Muscle of arm (tissue), 14 donors: ENCODE measurements at places on chromosomes 2 and 18. TPM values are rescaled to one million over a fixed set of nuclear protein-coding genes. Genes with fewer than 3 reads are reported as not detected.
A peak's percentile ranks its signal among the peaks of the same experiment; 100 is the strongest.

DNA sequence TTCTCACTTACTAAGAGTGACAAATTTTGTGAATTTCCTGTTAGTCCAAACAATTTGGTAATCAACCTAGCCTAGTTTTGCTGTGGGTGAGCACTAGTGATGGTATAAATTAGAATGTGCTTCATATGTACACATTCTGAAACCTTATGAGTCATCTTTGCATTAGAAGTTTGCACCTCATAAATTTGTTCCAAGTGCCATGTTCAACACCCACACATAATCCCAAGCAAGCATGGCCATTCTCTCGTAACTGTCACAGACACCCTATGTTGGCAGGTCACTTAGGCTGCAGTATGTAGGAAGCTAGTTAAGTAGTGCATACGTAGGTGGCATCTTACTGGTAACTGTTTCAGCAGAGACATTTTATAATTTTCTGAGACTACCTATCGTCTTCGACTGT is 46.9 kb downstream of the NAB1 start:
- no peak for DNase-seq

The DNAH7 gene
- 0.26 TPM for polyA plus RNA-seq

DNA sequence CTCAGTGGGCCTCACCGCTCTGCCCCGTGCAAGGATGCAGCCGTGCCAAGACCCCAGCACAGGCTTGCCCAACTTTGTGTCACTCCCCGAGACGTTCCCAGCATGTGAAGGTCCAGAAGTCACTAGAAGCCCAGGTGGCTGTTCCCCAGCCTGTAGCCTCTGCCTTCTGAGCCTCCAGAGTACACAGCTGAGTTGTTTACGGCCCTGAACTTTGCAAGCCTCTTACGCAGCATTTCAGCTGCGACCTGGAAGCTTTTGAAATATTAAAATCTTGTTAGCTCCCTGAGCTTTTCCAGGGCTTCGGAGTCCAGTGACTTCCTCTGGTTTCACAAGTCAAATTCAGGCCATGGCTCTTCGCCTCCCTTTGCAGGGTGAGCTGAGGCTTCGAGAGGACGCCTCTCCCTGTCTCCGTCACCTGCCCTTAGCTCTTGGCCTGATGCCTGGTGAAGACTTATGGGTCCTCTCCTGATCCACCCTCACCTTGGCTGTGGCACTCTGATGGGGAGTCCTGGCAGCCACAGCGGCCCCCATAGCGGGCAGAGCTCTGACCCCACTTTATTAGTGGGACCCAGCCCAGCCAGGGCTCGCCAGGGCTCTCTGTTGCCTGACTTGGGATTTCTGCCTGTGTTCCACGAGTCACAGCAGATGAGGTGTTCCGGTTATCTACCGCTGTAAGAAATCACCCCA is 76.5 kb upstream of the HPCAL1 start:
- DNase-seq = peak; percentile 28

The TUBA3D gene
- 0.25 TPM for polyA plus RNA-seq

The MRPL30 gene
- 39.3 TPM for polyA plus RNA-seq

GRCh38 chr2:163974766-163975165 is 239.0 kb upstream of the FIGN start:
- DNase-seq = no peak

The TRABD2A gene
- polyA plus RNA-seq = 0.47 TPM

- no peak for DNase-seq
Measured at GRCh38 chr18:66695281-66695680, 91.4 kb upstream of the CDH19 start.

The C2orf72 gene
- 0.65 TPM for polyA plus RNA-seq

- DNase-seq = no peak
Measured at GRCh38 chr2:134461511-134461910, 207.6 kb downstream of the MGAT5 start.

DNA sequence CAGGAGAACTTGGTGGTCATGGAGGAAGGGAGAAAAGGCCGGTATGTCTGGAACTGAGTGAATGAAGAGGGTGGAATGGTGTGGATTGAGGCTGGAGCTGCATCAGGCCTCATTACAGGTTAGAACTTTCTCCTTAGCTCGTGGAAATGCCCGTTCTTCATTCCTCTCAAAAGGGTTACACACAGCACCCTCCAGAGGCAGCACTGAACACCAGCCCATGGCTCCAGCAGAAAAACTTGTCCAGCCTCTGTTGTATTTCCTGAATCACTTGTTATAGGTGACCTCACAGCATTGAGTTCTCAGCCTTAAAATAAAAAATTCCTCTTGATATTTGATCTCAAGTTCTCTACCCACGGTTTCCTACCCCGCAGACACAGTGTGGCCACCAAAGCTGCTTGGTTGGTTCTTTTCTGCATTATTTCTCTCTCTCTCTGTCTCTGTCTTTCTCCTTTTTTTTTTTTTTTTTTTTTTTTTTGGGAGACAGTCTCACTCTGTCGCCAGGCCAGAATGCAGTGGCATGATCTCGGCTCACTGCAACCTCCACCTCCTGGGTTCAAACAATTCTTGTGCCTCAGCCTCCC is 89.6 kb downstream of the ITGB1BP1 start:
- peak; percentile 51 for DNase-seq

GRCh38 chr18:71134122-71134521 is 845.3 kb downstream of the SOCS6 start:
- no peak for DNase-seq

The OTOF gene
- polyA plus RNA-seq = 12.8 TPM

DNA sequence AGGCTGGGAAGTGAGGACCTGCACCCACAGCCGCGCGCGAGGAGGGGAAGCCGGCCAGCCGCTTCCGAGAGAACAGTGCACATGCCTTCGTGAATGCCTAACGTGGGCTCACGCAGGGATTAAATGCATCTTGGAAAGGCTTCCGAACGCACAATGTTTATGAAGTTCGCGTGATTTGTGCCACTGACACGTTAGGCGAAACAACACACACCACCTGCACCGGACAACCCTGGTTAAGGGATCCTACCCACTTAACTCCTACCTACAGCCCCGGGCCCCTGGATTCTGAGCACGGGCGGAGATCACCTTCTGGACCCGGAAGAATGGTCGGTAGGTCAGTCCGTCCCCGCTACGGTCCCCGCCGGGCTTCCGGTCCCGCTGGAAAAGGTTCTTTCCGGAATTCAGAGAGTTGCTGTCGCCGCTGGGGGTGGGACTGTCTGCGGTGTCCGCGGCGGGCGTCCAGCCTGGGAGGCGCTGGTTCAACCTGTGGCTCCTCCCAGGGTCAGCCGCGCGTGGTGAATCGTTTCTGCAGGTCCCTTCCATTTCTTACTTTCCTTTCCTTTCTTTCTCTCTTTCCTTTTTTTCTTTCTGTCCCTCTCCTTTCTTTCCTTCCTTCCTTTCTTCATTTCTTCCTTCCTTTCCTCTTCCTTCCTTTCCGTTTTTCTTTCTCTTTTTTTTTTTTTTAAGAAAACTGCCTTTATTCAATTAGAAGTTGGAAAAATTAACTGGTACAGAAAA is at the start of gene MTIF2:
Gene MTIF2, minus strand, starts transcription at position 325 of the 738 bp plus-strand sequence. CDS start 5,373 bp downstream, outside the sequence.
- peak; percentile 94 for DNase-seq

DNA sequence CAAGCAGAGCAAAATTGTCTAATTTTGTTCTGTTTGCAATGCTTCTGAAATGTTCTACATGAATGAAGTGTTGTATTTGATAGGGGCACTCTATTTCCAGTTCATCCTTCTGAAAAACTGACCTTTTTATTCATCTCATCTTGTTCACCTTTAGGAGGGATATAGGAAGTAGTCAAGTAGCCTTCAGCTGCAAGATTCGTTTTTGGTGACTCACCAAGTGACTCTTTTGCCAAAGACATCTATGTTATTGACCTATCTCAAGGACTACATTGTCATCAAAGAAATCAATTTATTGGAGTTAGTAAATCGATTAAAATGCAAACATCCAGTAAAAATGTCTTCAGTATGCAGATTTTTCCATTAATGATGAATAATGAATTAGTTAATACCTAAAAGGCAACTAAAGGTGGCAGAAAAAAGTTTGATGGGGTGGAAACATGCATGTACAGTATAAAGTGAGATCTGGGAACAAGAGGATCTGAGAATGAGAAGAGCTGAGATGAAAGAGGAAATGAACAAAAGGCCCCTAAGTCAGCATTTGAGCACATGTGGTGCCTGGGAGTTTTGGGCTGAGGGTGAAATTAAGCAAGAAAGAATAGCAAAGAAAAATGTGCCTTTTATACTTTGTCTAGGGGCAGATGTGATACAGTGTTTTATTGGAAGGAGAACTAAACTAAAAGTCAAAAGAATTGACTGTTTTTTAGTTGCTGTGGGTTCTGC is 255.1 kb upstream of the LINC00305 start:
- DNase-seq = no peak
